NCI-H446 (cell line): ENCODE measurements at places on chromosomes 4 and X.

DNA sequence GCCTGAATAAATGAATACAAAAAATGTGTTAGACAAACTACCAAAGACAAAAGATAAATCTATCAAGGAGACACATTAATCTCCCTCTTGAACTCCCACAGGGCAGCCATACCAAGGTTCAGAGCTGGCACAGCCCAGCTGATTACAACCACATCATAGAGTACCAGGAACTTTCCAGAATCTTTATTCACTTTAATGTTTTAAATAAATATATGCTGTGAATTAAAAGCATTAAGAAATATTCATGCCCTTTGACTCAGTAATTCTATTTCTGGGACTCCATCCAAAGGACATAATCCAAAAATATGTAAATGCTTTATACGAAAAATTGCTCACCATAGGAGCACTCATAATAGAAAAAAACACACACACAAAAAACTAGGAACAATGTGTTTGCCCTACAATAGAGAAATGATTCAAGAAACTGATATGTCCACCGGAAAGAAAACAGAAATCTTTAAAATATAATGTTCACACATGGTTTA, 126.0 kb downstream of the LDB2 start:
- DNase-seq = no peak

DNA sequence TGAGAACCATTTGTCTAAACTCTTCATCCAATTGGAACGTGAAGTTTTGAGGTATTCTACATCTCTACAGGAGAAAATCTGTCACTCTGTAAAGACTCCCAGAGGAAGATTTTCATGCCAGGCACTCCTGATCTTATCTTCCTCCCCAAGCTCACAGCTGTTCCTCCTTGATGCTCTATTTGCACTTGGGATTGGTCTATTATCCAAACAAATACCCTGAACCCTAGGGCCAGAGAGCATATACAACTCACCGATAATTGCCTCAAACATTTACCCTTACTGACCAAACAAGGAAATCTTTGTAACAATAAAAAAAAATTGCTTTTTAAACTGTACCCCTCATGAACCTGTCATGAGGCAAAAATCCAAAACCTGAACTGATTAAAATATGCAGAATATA, 372.7 kb downstream of the SH2D1A start:
- DNase-seq = no peak

DNA sequence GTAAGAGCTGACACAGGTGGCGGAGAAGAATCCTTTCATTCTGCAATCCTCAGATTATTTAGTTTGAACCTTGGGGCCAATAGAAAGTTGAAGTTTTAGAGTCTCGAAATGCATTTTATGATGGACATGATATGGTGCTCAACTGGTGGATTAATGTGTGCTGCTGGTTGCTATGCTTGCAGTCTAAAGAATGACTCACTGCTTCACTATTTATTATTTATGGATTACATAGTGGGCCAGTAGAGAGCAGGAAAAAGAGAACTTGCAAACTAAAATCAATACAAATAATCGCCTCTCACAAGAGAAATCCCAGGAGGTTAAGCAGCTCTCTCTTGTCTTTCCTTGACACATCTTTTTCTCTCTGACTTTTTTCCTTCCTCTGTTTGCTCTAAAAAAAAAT, 2326.8 kb upstream of the AGA start:
- DNase-seq = no peak

GRCh38 chrX:13397878-13398818, 78.3 kb upstream of the ATXN3L start:
- no peak for DNase-seq

- no peak for DNase-seq
These were observed 115.6 kb downstream of the GPR143 start for GRCh38 chrX:9650091-9650490.

DNA sequence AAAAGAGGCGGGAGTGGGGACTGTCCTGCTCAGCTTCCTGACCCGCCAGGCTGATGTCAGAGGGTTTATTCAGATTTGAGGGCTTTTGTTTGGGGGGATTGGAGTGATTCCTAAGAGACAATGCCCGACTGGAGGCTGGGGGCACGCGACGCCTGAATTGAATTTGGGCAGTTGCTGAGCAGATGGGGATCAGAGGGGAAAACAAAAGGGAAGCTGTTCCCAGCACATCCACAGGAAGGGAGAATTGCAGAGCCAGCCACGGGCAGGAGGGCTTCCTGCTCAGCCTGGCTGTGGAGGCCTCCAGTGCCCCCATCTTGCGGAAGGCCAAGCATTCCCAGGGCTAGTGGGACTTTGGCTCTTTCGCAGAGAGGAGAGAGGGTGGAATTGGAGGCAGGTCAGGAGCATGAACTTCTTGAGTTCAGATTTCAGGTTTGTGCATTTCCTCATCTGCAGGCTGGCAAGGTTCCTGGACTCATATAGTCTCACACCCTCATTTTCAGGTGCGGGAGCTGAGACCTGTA, 162.8 kb downstream of the NHS start:
- no peak for DNase-seq

GRCh38 chr4:148481636-148482035, 39.4 kb upstream of the NR3C2 start:
- no peak for DNase-seq

- DNase-seq = no peak
These were observed 24.3 kb upstream of the PCDH10 start for GRCh38 chr4:133124746-133125145.

DNA sequence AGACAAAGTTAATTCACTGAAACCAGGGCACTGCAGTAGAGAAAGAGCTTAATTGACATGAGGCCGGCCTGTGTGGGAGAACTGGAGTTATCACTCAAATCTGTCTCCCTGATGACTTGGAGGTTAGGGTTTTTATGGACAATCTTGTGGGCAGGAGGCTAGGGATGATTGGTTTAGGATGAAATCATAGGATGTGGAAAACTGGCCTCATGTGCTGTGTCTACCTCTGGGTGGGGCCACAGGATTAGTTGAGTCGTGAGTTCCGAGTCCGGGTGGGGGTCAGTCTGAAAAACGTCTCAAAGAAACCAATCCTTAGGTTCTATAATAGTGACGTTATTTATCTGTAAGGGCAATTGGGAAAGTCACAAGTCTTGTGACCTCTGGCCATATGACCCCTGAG, 68.1 kb downstream of the UCHL1 start:
- no peak for DNase-seq

GRCh38 chr4:7971881-7972500, 32.3 kb upstream of the AFAP1 start:
- no peak for DNase-seq

DNA sequence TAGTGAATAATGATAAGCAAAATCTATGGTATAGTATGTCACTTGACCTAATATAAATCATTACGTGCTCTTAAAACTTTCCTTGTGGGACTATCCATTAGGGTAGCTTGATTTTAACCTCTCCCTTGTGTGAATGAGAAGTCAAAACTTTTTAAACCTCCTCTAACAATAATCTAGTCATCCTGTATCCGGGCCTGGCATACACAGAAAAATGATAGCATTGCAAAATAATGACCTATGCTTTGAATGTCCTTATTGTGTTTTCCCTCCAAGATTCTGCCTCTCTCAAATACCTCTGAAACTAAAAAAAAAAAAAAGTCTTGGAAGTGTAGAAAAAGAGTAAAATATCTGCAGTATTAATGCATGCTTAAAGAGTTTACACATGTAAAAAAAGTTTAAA, 250.0 kb upstream of the NDST3 start:
- DNase-seq = no peak

- no peak for DNase-seq
These were observed 100.3 kb upstream of the DDIT4L start for GRCh38 chr4:100290585-100290984.

- no peak for DNase-seq
These were observed 588 bp downstream of the ART3 start for GRCh38 chr4:76074993-76075600.

DNA sequence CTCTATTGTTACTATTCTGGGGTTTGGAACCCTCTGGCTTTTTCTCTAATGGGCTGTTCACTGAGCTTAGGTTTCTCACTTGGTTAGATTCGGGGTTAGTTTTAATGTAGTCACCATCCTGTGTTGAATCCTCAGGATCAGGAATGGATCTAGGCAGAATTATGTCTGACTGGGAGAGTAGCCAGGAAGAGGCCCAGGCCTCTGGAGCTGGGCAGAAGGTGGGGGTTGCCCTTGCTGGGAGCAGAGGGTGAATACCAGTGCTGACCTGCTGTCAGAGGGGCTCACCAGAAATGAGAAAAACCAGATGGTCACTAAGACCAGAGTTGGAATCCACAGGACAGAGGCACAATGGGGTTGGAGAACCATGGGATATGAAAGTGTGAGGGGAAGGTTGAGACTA, 126.6 kb upstream of the SLC4A4 start:
- no peak for DNase-seq

GRCh38 chrX:19889582-19890342, 2.4 kb upstream of the SH3KBP1 start:
- DNase-seq = peak; percentile 1

DNA sequence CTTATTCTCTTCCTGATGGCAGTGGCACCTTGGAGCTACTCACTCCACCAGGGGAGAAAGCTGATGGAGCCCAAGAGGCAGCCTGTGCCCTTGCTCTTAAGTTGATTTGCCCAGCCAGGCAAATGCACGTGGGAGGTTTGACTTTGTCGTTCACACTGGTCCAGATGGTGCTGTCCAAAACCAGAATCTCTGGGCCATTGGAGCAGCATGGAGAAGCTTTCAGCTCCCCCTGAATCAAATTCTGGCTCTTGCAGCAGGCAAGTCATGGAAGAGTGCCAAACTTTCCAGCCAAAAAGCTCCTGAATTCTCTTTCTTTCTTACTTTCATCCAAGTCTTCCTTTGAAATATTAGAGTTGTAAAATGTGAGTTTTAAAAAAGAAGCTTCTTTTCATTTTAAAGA, 970.4 kb downstream of the RPA4 start:
- DNase-seq = peak; percentile 48

DNA sequence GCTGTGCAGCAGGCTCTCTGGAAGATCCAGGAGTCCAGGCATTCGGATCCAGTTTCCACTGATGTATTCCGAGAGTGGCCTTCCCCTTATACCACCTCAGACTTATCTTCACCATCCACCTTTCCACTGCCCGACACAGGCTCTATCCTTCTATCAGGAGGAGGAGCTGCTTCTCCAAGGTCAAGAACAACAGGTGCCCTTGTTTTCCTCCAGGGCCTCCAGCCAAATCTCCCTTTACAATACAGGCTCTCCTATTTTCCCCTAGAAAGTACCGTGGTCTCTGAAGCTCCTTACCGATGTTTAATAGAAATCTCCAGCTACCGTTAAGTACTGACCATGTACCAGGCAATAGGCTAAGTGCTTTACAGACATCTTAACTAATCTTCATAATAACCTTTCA, 61.3 kb downstream of the AFAP1 start:
- DNase-seq = no peak

DNA sequence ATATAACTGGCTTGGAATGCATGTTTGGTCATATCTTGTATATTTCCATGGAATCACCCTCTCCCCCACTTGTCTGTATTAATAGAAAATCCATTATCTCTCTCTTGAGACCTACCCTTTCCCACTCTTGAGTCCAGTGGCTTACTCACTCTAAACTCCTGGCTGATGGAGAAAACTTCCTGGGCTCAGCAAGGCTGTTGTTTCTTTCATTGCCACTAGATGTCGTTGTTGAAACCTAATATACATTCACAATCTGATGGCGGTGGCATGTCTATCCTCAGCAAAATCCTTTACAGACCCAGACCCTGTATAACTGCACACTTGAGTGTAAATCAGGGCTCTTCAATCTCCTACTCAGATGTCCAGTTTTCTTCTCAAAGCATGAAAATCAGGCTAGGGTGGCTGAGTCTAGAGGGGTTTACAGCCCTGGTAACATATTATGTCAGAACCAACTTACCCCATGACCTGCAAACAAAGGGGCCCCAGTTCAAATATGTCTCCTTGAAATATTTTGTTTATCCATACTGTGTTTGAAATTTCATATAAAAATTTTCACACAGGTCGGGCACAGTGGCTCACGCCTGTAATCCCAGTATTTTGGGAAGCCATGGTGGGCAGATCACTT, 70.0 kb upstream of the FAM241A start:
- peak; percentile 74 for DNase-seq

DNA sequence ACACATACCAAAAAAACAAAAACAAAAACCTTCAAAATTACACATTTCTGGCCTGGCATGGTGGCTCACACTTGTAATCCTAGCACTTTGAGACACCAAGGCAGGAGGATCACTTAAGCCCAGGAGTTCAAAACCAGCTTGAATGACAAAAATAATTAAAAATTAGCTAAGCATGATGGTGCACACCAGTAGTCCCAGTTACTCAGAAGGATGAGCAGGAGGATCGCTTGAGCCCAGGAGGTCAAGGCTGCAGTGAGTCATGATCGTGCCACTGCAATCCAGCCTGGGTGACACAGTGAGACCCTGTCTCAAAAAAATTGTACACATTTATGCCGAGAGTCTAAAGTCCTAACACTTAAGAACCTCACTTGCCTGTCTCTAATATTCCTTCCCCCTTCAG, 18.3 kb downstream of the SLC39A8 start:
- no peak for DNase-seq

DNA sequence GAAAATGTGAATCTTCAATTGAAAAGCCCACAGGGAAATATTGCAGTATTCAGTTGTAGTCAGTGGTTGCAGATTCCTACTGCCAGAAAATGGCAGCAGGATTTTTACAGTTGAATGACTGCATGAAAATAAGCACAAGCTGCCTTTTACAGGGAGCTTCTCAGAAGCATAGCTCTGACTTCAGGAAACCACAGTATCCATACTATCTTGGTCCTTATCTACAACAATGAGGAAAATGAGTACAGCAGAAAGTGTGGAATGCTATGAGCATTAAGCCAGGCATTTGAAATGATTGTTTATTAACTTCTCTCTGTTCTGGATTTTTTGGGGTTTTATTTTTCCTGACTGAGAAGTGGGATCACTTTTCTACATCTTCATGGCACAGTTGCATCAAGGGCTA, 34.6 kb upstream of the PRRG1 start:
- no peak for DNase-seq

- DNase-seq = no peak
These were observed 8.7 kb downstream of the SMAD1 start for GRCh38 chr4:145490361-145490760.

DNA sequence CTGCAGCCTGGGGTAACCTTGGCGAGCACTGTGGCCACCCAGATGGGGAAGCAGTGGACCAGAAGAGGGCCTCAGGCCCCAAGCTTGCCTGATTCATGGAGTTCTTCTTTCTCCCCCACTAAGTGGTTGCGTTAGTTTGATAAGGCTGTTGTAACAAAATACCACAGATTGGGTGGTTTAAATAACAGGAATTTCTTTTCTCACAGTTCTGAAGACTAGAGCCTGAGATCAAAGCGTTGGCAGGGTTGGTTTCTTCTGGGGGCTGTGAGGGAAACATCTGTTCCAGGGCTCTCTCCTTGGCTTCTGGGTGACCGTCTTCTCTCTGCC, 105.7 kb upstream of the GATB start:
- DNase-seq = no peak

DNA sequence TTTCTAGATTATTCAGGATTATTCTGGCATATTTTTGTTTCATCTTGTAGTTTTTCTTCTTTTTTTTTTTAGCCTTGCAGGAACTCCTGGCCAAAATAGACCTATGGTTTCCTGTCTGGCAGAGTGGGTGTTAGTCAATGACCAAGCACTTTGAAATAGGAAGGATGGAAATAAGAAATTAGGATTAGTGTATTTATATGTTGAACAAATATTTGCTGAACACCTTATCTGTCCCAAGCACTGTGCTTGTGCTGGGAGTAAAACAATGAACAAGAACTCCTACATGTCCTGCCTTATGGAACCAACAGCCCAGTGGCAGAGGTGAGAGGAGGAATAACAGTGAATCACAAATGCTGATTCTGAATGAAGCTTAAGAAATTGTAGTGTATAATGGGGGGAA, 4.5 kb downstream of the MMRN1 start:
- no peak for DNase-seq

- no peak for DNase-seq
These were observed 570 bp downstream of the WDR44 start for GRCh38 chrX:118346258-118347094.

GRCh38 chr4:18075823-18076433, 54.4 kb upstream of the LCORL start:
- no peak for DNase-seq
